Ovary (tissue), 10 donors: ENCODE measurements at places on chromosomes 3 and 15.

DNA sequence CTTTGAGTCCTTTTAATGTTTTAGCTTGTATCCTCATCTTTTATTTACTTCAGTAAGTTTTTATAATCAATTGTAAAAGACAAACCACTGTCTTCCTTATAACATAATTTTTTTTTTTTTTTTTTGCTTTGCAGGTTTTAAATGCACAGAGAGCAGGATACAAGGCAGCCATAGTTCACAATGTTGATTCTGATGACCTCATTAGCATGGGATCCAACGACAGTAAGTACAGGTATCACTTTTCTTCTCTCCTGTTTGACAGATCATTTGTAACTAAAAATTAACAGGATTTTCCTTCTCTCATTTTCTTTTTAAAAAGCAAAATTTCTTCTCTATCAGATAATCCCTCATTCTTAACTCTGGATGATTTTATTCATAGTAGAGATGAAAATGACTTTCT lies 75.4 kb downstream of the PFN2 start:
- no peak for DNase-seq

GRCh38 chr3:14143271-14144225 lies 18.7 kb downstream of the TMEM43 start:
- peak; percentile 77 for DNase-seq

DNA sequence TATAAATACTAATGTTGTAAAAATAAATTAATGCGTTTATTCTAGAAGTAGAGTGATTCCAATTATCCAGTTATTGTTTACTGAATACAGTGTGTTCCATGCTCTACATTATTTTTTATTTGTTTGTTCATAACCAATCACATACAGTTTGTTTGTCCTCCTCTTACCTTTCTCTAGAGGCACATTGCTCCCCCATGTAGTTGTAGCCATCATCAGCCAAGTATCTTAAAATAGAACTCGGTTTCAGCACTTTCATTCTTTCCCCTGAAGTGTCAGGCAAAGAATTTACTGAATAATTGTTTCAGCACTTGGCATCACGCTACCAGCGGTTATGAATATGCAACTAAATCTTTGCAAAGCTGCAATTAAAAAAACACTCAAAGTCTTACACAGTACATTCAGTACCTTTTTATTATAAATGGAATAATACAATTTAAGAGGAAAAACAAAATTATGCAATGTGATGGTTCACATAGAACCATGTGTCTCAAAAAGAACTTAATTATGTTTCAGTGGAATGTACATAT lies 448.6 kb upstream of the ATP10A start:
- DNase-seq, result no peak

DNA sequence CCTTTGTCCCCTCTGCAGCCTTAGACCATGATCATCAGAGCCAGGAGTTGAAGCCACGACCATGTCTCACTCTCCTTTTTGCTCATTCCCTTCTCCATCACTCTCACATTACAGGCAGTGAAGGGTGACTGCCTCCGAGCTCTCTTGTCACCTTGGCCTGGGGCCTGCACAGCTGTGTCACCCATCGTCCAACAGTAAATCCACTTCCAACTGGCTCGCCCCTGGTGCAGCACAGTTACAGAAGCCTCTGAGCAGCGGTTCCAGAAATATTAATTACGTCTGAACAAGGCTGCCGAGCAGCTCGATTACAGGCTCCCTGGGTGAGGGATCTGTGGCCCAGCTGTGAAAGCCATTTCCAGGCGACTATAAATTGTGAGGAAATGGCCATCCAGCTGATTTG lies 528.2 kb downstream of the NR2F2 start:
- no peak for DNase-seq

GRCh38 chr3:15326673-15327072 lies 5.7 kb downstream of the SH3BP5 start:
- no peak for DNase-seq

DNA sequence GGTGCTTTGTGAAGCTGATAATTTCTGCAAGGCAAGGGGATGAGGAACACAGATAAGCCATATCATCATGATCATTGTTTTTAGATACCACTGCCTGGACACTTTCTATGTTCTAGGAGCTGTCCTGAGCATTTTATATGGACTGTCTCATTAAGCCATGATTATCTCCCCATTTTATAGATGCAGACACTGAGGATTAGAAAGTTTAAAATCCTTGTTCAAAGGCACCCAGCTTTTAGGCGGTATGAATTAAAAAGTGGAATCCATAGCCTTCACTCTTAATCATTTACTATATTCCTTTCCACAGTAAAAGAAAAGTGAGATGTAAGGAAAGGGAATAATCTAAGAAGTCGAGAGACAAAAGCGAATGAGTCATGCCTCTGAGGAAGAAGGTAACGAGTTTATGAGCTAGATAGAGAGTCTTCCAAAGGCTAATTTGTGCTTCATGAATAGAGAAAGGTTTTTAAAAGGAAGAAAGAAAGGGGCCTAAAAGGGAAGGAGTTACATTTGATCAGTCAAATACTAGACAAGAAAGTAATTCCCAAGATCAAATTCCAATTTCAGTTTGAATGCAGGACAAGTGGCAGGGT lies 856.0 kb downstream of the FHIT start:
- DNase-seq, result no peak

DNA sequence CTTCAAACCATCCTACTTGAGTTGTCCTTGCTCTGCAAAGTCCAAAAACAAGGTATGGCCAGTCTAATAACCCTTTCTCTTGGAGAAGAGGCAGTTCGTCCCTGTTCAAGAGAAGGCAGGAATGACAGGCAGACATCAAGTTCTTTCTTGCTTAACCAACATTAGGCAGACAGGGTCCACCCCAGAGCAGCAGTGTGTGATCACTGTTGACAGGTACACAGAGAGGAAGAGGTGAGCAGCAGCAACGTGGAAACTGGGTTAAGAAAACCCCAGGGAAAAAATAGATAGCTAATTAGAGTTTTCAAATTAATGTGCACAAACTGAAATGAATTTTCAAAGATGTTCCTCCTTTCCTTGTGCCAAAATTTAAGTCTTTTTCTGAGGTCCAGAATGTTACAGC lies 48.2 kb downstream of the TNIK start:
- DNase-seq, result no peak

- DNase-seq, result no peak
These were observed 5.4 kb downstream of the IFT122 start for GRCh38 chr3:129445471-129445870.

- peak; percentile 58 for DNase-seq
These were observed 61.3 kb upstream of the ACKR4 start for GRCh38 chr3:132535575-132536441.

GRCh38 chr15:59376733-59377132 lies 4.1 kb upstream of the MYO1E start:
- no peak for DNase-seq

DNA sequence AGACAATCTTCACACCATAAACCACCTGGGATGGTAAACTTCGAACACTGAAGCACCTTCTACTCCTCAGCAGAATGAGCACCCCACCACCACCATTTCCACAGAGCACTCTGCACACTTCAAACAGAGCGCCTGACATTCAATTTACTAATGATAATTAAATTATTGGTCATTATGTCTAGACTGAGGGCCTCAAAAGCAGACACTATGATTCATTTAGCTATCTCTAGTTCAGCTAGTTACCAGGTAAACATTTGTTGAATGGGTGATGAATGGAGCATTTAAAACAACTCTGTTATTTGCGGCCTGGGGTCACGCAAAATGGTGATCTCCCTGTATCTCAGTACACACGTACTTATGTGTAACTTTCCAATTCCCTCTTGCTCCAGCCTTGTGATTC lies 40.9 kb downstream of the ACAP2 start:
- no peak for DNase-seq

DNA sequence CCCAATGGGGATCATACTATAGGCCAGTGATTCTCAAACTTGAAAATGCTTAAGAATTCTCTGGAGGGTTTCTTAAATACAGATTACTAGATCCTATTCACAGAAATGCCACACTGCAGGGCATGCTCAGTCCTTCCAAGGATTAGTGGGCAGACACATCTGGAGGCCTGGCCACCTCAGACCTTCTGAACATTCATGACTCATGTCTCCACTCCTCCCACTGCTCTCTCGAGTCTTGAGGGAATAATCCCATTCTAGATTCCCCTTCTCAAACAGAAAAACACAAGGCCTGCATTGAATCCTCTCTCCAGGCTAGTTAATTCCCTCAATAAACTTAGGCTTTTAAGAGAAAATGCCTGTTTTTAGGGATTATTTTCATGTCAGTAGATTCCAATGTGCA lies 22.1 kb downstream of the ZNF621 start:
- no peak for DNase-seq

- no peak for DNase-seq
These were observed 122.7 kb downstream of the PLD1 start for GRCh38 chr3:171687581-171687980.

- no peak for DNase-seq
These were observed 4.0 kb upstream of the FAM3D start for GRCh38 chr3:58670506-58671135.

GRCh38 chr3:127151992-127152650 lies 40.8 kb upstream of the PRR23E start:
- no peak for DNase-seq

DNA sequence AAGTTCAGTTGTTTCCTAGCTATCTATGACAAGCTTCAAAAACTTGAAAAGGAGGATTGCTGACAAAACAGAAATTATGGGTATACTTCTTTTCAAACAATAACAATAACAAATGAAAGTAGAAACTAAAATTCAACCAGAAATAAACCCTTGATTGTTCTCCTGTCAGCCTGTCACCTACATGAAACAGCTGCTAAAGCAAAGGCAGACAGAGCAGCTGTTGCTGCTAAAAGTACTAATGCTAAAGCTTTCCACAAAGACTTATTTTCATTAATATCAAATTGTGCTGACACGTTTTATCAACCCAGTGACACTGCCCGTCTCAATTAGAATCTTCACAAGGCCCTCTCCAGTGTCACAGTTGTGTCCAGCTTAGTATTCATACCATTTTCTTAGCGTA lies 533.2 kb upstream of the GBE1 start:
- DNase-seq, result no peak

DNA sequence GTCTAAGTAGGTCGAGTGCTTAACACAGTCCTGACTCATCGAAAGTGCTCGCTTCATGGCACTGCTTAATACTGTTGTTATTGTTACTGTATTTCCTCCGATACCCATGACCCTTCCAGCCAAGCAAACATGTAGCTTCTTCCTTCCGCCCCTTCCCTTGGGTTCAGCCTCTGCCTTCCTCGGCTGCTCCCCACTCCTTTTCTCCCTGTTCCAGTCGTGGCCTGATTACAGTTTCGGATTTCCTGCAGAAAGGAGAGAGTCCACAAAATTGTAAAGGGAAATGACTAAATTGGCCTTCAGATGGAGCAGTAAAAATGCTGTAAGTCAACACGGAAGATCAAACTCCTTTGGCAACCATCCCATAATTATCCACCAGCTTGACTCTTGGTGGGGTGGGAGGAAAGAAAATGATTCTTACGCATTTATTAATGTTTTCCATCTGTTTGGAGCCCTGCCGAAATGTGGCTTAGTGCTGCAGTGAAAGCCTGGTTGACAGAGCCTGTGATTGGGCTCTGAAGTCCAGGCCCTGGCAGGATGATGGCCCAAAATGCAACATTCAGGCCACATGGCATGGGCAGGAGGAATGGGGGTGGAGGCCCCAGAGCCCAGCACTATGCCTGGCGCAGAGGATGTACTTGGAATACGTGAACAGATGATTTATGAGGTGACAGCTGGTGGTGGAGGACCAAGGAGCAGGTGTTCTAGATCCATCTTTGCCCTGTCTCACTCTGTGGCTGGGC lies 37.6 kb downstream of the FAM3D start:
- peak; percentile 66 for DNase-seq
